ENCODE measurements at places on chromosomes 16 and 17. TPM values are rescaled to one million over a fixed set of nuclear protein-coding genes. Genes with fewer than 3 reads are reported as not detected.

The HP gene
- total RNA-seq = not detected

The CCR7 gene
- 171 TPM for total RNA-seq

The HASPIN gene
- total RNA-seq = 26.9 TPM

The SULT1A3 gene
- total RNA-seq = 29.2 TPM

The KRT25 gene
- total RNA-seq = not detected

The APOBR gene
- total RNA-seq = 12.7 TPM

The CTNS gene
- 21.3 TPM for total RNA-seq

The SALL1 gene
- total RNA-seq = not detected

The PLK1 gene
- total RNA-seq = 73.4 TPM

The ZNF287 gene
- total RNA-seq = 6.9 TPM

The SMPD3 gene
- 8.8 TPM for total RNA-seq

The TBL3 gene
- 36.2 TPM for total RNA-seq

The MFSD11 gene
- total RNA-seq = 24.6 TPM

The ZNF286A gene
- total RNA-seq = 32.7 TPM

All from T-helper 1 cell treated with Interleukin-12 subunit alpha and Interleukin-12 subunit beta and Interleukin-4 antibody, amounts not matched to agents 30 ng/mL and 1 ng/mL, for 36 hours (primary cell).